Stimulated activated CD4-positive, alpha-beta T cell treated with anti-CD3 and anti-CD28 coated beads, Interleukin-4, amount 100 ng/mL, for 1 hour (primary cell): ENCODE measurements at places on chromosomes 2 and 18.

GRCh38 chr2:26694001-26694400, 1.5 kb downstream of the KCNK3 start:
- no peak for DNase-seq

GRCh38 chr2:49224426-49225010, 70.2 kb upstream of the FSHR start:
- DNase-seq, result no peak

- no peak for DNase-seq
These were observed 7.7 kb downstream of the ITGB1BP1 start for GRCh38 chr2:9415516-9416169.

DNA sequence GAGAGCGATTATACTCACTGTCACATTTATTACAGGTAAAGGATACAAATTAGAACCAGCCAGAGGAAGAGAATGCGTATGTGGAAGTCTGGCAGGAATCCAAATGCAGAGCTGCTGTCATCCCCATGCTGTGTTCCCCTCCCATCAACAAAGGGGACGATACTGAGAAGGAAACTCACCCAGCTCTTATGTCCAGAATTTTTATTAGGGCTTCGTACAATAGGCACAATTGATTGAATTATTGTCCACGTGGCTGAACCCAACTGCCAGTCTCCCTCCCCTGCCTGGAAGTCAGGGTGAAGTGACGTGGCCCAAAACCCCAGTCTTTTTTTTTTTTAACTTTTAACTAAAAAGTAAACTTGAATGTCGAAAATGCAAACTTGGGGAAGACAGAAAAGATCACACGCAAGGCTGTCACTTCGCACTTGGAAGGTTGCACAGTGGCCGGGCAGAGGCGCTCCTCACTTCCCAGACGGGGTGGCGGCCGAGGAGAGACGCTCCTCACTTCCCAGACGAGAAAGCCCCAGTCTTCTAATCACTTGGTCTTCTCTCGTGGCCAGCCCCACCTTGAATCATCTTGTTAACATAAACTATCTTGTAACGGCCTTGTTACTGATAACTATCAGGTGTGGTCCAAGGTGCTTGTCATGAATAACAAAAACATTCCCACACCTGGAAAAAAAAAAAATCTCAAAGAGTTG, 40.0 kb upstream of the ITSN2 start:
- DNase-seq, result no peak

DNA sequence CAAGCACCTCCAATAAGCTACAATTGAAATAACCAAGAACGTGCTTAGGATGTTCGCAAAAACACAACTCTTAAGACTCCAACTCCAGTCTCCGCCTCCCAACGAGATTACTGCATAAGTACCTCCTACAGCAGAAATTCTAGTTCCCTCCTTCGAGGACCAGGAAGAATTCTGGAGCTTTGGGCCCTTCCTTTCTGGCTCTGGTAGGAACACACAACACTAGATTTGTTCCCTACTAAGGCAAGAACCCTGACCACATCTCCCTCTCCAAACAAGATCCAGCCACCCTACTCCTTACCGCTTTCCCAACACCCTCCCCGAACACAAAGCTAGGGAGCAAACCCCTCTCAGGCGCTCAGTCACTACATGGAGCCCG, 721 bp downstream of the ADAM17 start:
- DNase-seq, result peak; percentile 16

DNA sequence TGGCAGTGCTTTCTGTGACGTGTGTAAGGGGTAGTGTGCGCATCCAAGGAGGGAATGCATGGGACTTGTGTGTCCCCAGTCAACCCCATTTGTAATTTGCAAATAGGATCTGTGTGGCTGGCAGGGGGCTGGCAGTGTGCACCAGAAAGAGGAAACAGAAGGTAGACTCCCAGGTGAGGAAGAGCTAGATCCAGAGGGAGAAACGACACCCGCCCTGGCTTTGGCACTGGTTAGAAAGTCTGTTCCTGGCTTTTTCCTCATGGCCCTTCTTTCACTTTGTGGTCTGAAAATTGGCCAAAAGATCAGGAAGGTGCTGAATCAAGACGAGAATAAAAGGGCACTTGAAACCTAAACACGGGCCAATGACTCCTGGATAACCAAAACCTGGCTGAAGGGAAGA, 33.3 kb downstream of the PRKCE start:
- no peak for DNase-seq

DNA sequence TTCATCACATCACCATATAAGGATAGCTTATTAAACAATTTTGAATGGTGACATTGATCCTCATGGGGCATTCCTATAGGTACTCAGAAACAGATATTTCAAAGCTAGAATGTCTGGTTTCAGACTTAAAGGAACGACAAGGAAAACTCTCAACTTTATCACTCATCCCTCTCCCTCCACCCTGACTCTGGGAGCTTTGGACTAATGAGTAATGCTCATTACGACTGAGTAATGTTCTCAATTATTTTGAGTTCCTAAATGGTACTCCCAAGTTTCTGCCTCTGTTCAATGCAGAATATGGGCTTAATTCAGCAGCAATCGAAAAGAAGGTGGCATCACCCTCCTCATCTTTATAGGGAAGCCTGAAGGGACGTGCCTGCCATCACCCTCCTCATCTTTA, 43.4 kb downstream of the RFX8 start:
- no peak for DNase-seq

GRCh38 chr2:142325870-142326269, 195.1 kb upstream of the LRP1B start:
- DNase-seq, result no peak

- no peak for DNase-seq
These were observed 443 bp downstream of the MC4R start for GRCh38 chr18:60372132-60372531.

DNA sequence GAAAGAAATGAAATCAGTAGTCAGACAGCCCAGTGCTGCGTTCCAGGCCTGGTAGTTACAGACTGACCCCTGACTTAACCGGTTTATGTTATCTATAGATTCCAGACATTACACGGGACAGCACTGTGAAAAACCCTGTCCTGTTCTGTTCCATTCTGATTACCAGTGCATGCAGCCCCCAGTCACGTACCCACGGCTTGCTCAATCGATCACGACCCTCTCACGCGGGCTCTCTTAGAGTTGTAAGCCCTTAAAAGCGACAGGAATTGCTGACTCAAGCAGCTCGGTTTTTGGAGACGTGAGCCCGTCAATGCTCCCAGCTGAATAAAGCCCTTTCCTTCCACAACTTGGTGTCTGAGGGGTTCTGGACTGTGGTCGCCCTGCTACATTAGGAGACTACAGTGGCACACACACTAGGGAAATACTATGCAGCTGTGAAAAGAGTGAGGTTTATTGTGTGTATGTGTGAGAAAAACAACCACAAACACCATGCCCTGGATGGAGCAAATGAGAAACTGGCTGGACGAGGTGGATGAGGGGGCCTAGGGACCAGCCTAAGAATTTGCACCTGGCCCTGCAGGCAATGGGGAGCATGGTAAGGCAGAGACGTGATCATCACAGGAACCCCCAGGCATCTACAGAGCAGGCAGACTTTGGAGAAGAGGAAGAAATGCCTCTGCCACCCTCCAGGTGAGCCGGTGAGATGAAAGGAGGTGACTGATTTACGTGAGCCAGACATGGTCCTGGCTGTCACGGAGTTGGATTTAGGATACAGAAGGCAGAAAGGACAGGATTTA, 49.1 kb upstream of the SEMA4C start:
- DNase-seq, result no peak

DNA sequence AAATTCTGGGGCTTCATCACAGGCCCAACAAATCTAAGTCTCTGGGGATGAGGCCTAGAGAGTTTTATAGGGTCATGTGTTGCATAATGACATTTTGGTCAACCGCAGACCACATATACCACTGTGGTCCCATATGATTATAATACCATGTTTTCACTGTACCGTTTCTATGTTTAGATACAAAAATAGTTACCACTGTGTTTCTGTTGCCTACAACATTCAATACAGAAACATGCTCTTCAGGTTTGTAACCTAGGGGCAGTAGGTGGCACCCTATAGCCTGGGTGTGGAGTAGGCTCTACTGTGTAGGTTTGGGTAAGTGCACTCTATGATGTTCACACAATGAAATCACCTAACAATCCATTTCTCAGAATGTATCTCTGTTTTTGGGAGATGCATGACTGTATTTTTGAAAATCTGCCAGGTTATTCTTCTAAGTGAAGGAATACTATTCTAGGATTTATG, 485.2 kb downstream of the PTPRM start:
- DNase-seq, result no peak

DNA sequence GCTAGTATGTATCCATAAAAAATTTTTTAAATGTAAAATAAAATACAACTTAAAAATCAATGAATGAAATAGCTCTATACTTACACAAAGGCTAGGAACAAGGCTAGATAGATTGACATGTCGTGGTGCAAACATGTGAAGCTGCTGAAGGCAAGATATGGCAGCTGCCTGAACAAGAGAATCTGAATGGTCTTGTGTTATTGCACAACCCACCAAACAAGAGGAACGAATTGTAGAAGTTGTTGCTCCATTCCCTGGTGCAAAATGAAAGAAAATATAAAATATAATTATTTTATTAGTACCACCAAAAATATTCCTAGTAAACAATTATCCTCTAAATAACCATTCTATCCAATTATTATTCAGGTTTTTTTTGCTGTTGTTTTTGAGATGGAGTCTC, 46.4 kb downstream of the HEATR5B start:
- DNase-seq, result no peak

GRCh38 chr2:106193977-106194778, at the start of gene UXS1:
UXS1 (minus strand) TSS chr2:106194301; CDS start chr2:106194241, 60 bp downstream.
- peak; percentile 99 for DNase-seq

DNA sequence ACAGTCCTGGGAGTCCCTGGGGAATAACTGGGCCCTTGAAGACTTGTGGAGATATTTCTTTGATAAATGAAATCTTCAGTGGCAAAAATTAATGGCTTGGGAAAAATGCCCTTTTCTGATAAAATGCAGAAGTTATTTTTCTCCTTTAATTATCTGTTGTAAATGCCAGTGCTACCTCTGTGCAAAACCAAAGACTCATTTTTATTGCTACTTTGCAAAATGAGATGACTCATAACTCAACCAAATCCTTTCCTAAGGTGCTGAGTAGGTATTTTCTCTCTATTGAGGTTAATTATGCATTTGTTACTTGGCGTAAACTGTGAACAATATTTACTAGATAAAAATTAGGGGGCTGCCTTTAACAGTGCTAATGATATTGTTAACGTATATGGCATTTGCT, 163.9 kb downstream of the DOK6 start:
- no peak for DNase-seq

- DNase-seq, result no peak
These were observed 234.8 kb upstream of the KYNU start for GRCh38 chr2:142642650-142643049.
